Glomerular endothelial cell (primary cell): ENCODE measurements at places on chromosomes 3 and 15. TPM values are rescaled to one million over a fixed set of nuclear protein-coding genes. Genes with fewer than 3 reads are reported as not detected.

UCN2 gene
- total RNA-seq = 0.24 and 1.2 TPM in 2 replicates

- DNase-seq = no peak
Observed at GRCh38 chr3:13149330-13150108, 76.3 kb upstream of the IQSEC1 start.

TTBK2 gene
- total RNA-seq = 6.4 and 15.5 TPM in 2 replicates

SKOR1 gene
- total RNA-seq = 0.19 TPM in 1 of 2 replicates, not detected in the other

ACOX2 gene
- total RNA-seq = 0.10 and 4.7 TPM in 2 replicates

GRCh38 chr3:38739396-38739689 is 76.7 kb downstream of the SCN10A start:
- no peak for DNase-seq

DNA sequence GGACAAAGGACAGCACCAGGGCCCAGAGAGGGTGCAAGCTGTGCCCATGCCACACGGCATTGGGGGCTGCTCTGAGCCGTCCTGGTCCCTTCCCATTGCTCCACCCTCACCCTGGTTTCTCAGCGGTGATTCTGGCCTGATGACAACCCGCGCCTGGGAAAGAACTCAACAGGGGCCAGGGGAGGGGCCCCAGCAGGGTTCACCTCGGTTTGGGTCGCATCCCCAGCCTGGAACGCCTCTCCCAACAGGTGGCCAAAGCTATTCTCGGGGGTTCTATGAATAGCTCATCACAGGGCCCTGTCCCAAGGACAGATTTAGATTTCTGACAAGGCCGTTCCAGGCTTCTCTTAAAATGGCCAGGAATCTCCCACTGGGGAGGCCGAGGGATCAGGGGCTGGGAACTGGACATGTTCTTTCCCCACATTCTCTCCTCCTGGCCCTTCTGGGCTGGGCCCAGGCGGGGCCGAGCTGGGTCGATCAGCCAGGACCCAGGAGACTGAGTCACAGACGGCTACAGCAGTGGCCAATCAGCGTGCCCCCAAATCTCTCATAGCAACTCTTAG is 17.9 kb downstream of the GRIP2 start:
- DNase-seq = no peak
